ENCODE measurements at places on chromosomes 13 and 19. TPM values are rescaled to one million over a fixed set of nuclear protein-coding genes. Genes with fewer than 3 reads are reported as not detected.

DNA sequence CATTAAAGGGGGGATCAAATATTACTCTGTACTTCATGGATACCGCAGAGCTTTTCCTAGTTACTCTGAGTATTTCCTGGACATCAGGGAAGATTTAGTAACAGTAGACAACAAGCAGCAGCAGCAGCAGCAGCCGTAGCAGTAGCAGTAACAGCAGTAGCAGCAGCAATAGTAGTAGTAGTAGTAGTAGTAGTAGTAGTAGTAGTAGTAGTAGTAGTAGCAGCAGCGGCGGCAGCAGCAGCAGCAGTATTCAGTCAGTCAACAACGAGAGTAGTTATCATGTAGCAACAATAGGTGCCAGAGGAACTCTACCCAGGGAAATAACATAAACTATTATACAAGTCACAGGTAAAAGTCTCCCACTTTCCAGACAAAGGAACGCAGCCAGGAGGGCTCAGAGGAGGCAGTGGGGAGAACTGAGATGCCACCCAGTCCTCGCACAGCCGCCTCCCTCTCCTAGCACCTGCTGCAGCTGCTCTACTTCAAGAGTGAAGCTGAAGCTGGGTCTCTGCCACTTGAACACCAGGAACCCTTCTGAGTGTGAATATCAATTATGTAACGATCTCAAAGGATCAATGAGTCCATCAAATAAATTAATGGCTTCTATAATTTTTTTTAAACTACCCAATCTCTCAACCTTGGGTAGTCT is 1.3 kb upstream of the DOCK9 start:
- no peak for DNase-seq

The NLRP7 gene
- not detected for total RNA-seq

- DNase-seq: peak; percentile 26
Measured at GRCh38 chr19:39408392-39409207, 2.0 kb downstream of the ZFP36 start.

GRCh38 chr13:112062571-112063570 is 4.1 kb upstream of the SOX1 start:
- DNase-seq: peak; percentile 91

The TEKTIP1 gene
- not detected for total RNA-seq

The ZSCAN1 gene
- 4.1 TPM for total RNA-seq

The FCAR gene
- not detected for total RNA-seq

GRCh38 chr13:41533266-41534052 is 76.1 kb downstream of the RGCC start:
- no peak for DNase-seq

GRCh38 chr19:17002455-17002854 is 24.2 kb downstream of the CPAMD8 start:
- DNase-seq: no peak

DNA sequence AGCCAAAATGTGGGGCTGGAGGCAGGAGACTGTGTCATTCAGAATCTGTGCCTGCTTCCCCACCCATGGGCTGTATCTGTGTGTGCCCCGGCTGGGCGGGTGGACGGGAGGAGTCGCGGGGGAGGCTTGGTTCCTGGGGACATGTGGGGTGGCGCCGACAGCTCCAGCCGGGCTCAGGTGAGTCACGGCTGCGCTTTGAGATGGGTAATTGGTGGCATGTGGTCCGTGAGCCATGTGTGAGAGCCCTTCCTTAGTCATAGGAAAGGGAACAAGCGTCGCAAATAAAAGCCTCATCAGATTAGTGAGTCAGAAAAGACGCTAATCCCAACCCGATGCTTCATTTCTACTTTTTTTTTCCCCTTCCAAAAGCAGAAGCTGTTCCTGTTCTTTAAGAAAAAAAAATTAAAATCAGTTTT is 118.6 kb upstream of the ZNF536 start:
- peak; percentile 42 for DNase-seq

- DNase-seq: no peak
Measured at GRCh38 chr13:97278435-97279411, 56.6 kb downstream of the MBNL2 start.

The ZNF225 gene
- total RNA-seq: 11.2 TPM

- no peak for DNase-seq
Measured at GRCh38 chr13:18996627-18997051, 185.0 kb downstream of the TUBA3C start.

- DNase-seq: peak; percentile 26
Measured at GRCh38 chr19:10219678-10220077, 11.5 kb downstream of the S1PR2 start.

The SLC27A5 gene
- 17.1 TPM for total RNA-seq

DNA sequence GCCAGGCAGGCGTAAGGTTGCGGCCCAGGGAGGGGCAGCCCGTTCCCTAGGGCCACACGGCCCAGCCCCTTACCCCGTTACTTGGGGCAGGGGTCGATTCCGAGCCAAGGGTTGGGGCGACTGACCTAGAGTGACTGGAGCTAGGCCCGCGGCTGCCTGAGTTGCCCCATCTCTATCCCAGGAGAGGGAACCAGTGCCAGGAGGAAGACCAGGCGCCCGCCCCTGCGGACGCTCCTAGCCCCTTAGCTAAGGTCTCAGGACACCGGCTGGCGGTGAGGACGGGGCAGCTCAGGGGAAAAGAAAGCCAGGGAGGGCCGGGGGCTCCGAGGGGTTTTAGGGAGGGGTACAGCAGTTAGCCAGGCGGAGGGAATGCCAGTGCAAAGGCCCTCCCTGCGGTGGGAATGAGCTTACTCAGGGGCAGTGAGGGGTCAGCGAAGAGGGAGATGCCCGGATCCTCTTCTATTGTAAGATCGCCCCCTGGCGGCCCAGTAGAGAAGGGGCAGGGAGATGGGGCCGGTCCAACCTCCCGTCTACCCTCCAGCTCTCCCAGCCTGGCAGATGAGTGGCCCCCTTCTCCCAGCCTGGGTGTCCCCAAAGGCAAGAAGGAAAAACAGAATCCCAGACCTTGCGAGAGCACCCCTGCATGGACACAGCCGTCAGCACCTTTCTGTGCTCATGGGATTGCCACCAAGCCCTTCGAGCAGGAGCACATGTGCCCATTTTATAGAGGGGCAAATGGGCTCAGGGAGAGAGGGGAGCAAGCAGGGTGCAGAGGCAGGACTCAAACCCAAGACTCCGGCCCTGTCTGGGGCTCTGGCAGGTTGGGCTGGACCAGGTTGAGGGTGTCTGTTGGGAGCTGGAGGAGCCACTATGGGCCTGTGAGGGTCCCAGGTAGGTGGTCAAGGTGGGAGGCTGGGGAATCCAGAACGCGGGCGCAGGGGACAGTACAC is 16.3 kb downstream of the CILP2 start:
- DNase-seq: peak; percentile 85

The ZNF665 gene
- 9.4 TPM for total RNA-seq

DNA sequence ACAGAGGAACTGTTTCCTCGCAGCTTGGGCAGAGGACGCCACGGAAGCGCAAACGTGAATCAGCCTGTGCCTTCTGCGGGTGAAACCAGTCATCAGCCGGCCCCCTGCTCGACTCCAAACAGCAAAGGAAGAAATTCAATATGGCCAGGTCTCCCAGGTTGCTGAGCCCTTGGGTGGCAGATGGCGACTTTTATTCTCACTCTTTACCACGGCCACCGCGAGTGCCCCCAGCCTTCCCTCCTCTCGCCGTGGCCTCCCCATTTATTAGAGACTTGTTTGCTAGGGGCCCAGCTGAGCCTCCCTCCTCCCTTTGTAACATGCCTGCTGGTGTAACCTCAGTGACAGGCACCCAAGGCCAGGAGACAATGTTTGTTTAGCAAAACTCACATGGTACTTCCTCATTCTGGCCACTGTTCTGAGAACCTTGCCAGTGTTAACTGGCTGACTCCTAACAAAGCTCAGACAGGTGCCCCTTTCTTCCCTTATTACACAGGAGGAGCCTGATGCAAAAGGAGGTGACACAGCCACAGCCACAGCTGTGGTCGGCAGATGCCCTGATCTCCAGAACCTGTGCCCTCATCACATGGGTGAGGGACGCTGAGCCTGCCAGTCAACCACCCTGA is 5.8 kb downstream of the RAB20 start:
- DNase-seq: no peak

The ARID3A gene
- 68.7 TPM for total RNA-seq

DNA sequence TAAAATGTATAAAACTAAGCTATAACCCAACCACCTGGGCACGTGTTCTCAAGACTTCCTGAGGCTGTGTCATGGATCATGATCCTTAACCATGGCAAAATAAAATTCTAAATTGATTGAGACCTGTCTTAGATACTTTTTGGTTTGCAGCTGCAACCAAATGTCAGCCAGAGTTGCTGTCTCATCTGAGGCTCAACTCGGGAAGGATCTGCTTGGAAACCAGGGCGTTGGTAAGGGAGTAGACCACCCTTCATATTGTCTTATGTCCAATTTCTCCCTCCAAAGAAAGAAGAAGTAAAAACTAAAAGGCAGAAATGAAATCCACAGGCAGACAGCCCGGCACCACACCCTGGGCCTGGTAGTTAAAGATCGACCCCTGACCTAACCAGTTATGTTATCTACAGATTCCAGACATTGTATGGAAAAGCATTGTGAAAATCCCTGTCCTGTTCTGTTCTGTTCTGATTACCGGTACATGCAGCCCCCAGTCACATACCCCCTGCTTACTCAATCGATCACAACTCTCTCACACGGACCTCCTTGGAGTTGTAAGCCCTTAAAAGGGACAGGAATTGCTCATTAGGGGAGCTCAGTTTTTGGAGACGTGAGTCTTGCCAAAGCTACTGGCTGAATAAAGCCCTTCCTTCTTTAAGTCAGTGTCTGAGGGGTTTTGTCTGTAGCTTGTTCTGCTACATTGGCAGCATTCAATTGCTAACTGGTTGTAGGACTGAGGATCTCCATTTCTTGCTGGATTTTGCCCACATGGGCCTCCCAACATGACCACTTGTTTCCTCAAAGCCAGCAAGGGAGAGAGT is 22.9 kb upstream of the IGSF23 start:
- DNase-seq: no peak

GRCh38 chr19:1401138-1401888 is at the start of gene GAMT:
TSS of gene GAMT (minus strand) at chr19:1401542. CDS start at chr19:1401476, 66 bp downstream.
- peak; percentile 76 for DNase-seq

DNA sequence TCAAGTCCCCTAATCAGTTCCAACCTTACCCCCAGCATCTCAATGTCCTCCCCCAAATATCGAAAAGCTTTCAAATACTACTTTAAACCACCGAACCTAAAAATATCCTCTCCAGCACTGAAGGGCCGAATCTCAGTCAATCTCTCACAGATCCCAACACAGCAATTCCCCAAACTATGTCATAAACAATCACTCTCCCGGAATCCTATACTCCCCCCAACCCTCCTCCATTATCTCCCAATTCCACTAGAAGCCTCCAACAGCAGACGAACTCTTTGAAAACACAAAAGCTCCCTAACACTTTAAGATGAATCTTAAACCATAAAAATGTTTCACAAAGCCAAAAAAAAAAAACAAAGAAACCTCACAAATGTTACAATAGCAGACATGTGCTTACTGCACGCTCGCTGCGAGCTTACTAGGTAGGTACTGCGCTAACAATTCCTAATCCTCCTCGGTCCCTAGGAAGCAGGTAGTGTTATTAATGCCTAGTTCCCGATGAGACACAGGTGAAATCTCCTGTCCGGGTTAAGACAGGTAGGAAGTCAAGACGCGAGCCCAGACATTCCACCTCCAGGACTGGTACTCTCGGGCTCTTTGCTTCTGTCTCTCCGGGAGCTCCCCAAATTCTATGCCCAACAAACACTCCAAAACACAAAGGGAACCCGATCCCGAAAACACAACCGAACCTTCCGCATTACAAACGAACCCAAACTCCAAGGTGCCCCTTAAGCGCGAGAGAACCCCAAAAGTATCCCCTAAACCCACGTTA is 14.2 kb downstream of the FBXO46 start:
- DNase-seq: peak; percentile 40

The FXYD3 gene
- total RNA-seq: not detected

The ZNF530 gene
- 10.5 TPM for total RNA-seq

The NDUFA13 gene
- 78.6 TPM for total RNA-seq

DNA sequence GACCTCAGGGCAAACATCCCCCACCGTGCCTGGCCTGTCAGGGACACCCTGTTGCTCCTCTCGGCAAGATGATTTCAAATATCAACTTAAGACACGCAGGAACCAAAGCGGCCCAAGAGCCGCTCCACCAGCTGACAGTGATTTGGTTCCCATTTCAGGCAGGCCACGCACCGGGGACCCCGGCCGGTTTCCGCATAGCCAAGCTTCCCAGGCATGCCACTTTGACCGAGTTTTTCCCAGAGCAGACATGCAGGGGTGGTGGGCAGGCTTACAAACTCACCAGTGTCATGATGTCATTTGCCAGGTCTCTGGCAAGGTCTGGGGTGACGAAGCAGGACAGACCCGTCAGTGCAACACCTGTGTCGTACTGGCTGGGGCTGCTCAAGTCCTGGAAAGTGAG is 19.2 kb downstream of the AP3D1 start:
- DNase-seq: no peak

The IFNL1 gene
- total RNA-seq: not detected

- DNase-seq: no peak
Measured at GRCh38 chr19:20787786-20788185, 11.7 kb downstream of the ZNF66 start.

DNA sequence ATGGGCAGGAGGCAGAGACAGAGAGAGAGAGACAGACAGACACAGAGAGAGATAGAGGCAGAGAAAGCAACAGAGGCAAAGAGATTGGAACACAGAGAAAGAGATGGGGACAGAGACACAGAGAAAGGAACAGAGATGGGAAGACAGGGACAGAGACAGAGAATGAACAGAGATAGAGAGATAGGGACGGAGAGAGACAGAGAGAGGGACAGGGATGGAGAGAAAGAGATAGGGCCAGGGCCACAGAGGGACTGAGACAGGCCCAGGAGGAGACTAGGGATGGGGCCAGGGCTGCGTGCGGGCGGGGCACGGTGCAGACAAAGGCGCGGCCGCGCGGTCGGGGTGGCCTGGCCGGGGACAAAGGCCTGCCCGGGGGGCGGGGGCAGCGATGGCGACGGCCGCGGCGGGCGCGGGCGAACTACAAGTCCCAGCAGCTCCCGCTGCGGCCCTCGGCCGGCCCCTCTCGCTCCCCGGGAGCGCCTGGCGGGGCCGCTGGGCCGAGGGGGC is at the start of gene ZNF358:
Gene ZNF358 (plus strand): TSS at position 459 of the 507 bp plus-strand sequence. CDS start 3,140 bp downstream, outside the sequence.
- peak; percentile 96 for DNase-seq

The ATP4A gene
- total RNA-seq: not detected

- peak; percentile 12 for DNase-seq
Measured at GRCh38 chr19:9189535-9189934, 10.8 kb downstream of the OR7D2 start.

GRCh38 chr13:113628291-113629270 is 29.4 kb downstream of the ATP4B start:
- DNase-seq: no peak
